ENCODE measurements at places on chromosomes 13 and 19.
A peak's percentile ranks its signal among the peaks of the same experiment; 100 is the strongest.

DNA sequence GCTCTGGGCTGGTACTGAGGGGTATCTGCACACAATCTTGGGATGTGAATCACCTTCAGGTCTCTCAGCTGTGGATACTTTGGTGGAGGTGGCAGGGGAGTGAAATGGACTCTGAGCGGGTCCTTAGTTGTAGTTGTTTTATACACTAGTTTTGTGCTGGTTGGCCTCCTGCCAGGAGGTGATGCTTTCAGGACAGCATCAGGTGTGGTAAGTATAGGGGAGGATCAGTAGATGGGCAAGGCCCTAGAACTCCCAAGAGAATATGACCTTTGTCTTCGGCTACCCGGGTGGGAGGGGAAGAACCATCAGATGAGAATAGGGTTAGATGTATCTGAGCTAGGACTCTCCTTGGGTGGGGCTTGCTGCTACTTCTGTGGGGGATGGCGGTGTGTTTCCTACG lies 2284.3 kb upstream of the PCDH20 start:
- no peak for DNase-seq

- DNase-seq: no peak
These were observed 24.4 kb upstream of the CSNK1A1L start for GRCh38 chr13:37129866-37130265.

GRCh38 chr19:54391589-54392061 lies 23.6 kb upstream of the TTYH1 start:
- DNase-seq: no peak

DNA sequence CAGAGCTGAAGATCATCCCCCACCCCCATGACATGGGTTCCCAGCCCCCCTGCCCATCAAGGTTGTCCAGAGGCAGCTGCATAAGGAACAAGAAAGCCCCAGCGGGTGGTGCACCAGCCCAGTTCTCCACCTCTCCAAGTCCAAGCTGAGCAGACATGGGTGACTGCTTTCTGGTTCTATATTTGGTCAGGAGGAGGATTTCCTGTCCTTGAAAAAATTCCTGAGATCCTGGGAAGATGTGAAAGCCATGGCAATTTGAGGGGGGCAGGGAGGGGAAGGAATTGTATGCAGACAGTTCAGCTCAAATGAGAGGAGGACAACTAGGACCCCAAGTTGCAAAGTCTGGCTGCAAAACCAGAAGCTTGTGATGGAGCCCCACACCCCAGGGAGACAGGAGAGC lies 55.4 kb upstream of the ADGRE5 start:
- no peak for DNase-seq

DNA sequence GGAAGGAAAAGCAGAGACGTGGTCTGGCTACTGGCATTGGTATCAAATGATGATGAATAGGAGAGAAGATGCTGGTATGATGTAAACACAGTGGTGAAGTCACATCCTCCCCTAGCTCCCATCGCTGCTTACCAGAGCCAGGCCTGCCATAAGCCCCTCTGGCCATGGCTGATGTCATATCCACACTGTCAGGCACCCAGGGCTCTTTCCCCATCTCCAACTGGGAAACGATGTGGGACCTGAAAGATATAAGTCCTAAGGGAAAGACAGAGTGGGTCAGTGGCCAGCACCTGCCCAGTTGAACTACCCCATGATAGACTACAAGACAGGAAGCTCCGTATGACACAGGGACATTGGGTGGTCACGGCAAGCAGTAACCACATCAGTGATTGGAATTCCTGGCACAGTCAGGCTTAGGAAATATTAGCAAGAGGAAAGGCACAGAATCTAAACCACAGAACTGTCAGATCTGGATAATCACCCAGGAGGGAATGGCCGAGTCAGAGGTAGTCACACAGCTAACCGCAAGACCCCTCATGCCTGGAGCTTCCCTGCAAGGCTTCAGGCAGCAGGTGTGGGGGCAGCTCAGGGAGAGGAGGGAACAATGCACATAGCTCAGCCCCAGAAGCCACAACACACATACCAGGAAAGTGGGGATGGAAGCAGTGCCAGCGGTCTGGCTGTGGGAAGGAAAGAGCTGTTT lies 3.8 kb downstream of the ZNF792 start:
- no peak for DNase-seq

GRCh38 chr13:32752311-32752710 lies 166.1 kb downstream of the PDS5B start:
- no peak for DNase-seq

DNA sequence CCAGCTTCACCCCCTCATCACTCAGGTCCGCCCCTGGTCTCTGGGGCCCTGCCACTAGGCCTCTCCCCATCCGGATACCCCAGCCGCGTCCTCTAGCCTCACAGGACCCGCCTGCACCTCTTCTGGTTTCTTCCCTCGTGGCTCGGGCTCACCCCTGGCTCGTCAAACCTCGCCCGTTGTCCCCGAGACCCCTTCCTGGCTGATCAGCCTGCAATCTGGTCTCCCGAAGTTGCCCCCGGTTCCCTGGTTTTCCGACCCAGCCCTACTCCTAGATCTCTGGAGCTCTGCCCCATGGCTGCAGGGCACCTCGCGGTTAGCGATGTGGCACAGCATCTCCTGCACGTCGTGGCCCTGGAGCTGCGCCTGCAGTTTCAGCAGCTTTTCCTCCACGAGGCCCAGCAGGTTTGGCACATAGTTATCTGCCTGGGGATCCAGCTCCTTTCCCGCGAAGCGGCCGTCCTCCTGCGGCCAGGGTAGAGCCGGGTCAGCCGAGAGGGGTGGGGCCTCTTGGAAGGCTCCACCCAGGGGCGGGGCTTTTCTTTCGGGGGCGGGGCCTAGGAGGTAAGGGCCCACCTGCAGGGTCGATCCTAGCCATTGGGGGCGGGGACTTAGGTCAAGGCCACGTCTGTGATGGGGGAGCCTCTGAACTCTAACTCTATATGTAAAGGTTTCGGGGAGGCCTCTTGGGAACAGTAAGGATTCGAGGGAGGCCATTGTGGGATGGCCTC lies 2.4 kb upstream of the RGL3 start:
- DNase-seq: peak; percentile 54

GRCh38 chr13:31895691-31896090 lies 135.9 kb upstream of the FRY start:
- no peak for DNase-seq

GRCh38 chr19:19628501-19629134 lies 598 bp upstream of the LPAR2 start:
- DNase-seq: no peak

DNA sequence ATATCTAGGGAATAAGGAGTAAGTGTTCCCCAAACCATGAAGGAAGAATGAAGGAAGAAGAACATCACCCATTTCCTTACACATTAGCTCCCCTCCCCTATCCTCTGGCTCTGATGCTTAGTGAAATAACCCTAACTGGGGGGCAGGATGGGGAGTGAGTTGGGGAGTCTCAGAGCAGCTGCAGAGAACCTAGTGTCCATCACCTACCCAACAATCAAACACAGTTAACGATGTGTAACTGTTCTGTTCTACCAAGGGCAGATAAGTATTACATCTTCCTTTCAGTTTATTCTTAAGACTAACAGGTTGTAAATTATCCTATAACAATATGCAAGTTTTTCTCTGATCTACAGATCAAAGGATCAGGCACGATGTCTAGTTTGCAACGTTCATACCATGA lies 12.8 kb downstream of the ELF1 start:
- DNase-seq: no peak

GRCh38 chr13:113589251-113589960 lies 4.9 kb downstream of the TFDP1 start:
- DNase-seq: no peak

- DNase-seq: no peak
These were observed 468.4 kb downstream of the FOXO1 start for GRCh38 chr13:40197936-40198595.

DNA sequence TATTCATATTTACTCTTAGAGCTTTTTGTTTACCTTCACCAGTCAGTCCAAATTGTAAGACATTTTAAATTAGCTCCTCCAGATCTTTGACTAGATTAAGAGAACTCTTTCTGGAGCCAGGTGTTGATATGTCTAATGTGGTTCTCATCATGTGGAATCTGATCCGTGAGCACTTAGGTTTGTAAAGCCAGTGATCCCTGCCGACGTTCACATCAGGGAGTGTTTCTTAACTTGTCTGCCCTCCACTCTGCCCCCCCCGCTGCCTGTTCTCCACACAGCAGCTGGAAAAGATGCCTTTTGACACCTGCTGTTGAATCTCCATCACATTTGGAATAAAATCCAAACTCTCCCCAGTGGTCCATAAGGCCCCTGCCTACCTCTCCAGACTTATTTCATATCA lies 17.7 kb downstream of the METTL21C start:
- DNase-seq: no peak

DNA sequence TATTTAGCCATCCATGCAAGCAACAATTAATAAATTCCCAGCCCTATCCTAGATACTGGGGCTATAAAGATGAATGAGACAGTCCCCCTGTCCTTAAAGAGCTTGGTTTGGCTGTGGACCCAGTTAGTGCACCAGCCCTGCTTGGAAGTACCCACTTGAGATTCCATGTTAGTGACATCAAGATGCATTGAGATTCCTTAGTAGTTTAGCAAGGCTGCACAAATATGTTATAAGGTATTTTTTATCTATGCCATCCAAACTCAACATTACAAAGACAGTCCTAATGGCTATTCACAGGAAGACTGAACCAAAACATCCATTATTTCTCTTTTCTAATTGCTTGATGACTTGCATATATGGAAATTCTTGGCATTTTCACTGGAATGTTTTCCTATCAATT lies 48.8 kb upstream of the RAP2A start:
- no peak for DNase-seq
